ENCODE measurements at places on chromosomes 1 and 21.

- DNase-seq, result no peak
Observed at GRCh38 chr1:108913105-108913948, 36.5 kb downstream of the GPSM2 start.

DNA sequence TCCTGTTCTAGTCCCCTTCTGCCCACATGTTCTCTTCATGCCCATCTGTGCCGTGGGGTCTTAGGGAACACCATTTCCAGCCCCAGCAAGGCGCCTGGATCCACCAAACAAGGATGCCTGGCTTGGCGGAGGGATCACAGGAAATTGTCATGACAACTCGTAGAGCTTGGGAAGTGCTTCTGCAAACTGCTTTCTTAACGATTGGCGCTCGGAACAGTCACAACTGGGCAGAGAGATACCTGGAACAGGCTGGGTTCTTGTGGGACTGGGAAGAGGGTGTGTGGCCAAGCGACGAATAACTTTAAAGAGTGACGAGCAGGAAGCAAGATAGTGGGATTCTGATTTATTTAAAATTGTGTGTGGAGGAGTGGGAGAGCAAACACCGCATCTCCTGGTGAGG is 329.8 kb downstream of the RPS6KC1 start:
- no peak for DNase-seq

DNA sequence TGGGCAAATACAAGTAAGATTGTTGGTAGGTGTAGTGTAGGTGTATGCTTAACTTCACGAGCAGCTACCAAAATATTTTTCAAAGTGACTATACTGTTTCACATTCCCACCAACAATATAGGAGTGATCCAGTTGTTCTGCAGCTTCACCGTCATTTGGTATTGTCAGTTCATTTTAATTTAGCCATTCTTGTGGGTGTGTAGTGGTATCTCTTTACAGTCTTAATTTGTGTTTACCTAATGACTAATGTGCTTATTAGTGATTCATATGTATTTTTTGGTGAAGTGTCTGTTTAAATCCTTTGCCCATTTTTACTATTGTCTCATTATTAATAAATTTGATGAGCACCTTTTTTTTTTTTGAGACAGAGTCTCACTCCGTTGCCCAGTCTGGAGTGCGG is 35.4 kb downstream of the RCSD1 start:
- no peak for DNase-seq

GRCh38 chr1:218482683-218483082 is 137.5 kb downstream of the TGFB2 start:
- no peak for DNase-seq

DNA sequence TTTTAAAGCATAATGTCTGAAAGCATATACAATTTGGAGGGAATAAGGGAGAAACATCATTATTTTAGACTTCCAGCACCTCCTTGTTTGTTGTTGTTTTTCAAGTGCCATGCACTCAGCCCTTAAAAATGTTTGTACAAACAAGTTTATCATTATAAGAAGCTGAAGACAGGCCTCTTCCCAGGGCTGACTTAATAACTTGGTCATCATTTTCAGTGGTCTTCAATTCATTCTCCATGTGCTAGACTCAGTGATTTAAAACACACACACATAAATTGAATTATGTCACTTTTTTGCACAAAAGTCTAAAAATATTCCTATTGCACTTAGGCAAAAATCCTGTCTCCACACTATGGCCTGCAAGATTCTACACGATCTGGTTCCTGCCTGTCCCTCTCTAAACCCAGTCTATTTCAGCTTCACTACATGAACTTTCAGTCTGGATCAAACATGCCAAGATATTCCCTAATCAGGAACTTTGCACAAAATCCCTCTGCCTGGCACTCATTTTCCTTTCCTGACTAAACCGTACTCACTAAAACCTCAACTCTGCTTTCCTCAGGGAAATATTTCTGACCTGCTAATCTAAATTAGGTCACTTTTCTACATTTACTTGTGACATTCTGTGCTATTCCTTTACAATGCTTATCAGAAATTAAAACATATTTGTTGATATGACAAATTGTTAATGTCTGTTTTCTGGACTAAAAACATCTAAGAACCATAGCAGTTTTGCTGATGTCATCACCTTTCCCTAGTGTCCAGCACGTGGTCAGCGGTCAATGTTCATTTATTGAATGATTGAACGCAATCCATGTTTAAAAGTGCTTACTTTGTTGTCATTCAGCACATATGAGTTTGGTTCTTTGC is 14.8 kb upstream of the GBP5 start:
- DNase-seq, result no peak

GRCh38 chr1:227885135-227885647 is 62.5 kb downstream of the WNT9A start:
- no peak for DNase-seq

GRCh38 chr1:17052038-17052437 is 1.8 kb downstream of the SDHB start:
- DNase-seq, result no peak

- no peak for DNase-seq
Observed at GRCh38 chr1:230851291-230851691, 17.0 kb downstream of the C1orf198 start.

DNA sequence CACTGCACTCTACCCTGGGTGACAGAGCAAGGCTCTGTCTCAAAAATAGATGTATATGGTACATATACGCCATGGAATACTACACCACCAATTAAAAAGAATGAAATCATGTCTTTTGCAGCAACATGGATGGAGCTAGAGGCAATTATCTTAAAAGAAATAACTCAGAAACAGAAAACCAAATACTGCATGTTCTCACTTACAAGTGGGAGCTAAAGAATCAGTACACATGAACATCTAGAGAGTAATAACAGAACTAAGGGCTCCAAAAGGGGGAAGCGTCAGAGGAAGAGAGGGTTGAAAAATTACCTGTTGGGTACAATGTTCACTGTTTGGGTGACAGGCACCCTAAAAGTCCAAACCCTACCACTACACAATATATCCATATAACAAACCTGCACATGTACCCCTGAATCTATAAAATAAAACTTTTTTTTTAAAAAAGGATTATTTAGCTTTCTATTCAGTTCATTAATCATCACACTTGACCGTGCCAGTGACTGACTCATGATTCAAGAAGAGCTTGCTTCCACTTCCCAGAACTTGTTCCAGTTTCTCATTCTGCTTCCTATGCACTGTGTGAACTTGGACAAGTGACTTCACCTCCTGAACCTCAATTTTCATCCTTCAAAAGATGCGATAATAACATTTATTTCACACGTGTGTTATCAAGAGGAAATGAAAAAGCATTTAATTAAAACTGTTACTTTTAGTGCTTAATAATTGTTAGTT is 109.6 kb downstream of the PLPP3 start:
- DNase-seq, result no peak

DNA sequence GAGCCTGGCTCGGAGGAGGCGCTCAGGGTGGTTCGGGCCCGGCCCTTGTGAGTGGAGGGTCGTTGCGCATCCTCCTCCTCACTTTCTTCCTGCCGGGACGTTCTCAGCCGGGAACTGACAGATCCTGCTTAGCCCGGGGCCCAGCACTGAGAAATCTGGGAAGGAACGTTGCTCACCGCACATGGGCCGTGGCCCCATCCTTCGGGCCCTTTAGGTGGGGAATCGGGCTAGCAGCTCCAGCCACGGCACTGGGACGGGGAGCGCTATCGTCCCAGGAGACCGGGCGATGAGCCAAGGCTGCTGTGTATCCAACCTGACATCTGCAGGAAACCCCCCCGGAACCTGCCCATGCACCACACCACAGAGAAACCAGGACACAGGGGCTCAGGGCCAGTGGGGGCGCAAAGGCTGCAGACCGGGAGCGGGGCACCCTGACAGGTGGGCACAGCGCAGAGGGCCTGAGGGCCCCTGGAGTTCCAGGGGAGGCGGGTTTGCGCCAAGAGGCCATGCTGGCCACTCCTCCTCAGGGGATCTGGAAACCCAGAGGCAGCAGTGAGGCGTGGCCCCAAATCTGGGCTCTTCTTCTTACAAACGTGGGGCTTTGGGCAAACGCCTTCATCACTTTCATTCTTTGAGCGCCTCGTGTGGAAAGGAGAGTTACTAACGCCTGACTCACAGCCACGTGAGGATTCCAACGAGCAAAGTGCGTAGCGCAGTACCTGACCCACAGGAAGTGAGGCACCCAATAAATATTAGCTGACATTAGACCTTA is at the start of gene SH2D5:
SH2D5 (minus strand) TSS at position 116 of the 772 bp plus-strand sequence. CDS start 4,659 bp downstream, outside the sequence.
- peak; percentile 80 for DNase-seq

DNA sequence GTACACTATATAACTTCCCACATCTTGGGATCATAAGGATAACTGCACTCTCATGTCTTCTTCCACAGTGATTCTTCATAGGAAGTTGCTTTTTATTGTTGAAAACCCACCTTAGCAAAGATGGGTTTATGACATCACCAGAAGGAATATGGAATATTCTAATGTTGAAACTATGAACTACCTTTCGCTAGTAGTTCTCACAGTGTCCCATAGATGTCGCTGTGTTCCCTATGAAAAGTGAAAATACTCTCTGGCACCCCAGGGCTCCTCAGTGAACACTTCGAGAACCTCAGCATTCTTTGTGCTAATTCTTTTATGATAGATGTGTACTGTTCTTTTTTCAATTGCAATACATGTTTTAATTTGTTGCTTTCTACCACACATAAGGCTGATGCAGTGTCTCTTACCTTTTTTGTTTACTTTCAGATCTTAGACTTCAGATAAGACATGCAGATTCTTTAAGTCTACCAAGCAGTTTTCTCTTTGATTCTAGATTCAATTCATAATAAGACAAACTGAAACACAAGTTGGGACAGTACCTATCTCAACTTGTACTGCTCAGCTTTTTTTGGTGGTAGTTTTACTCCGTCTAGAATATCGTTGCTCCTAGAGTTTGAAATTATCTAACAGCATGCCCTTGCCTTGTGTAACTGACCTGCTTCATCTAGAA is 90.8 kb downstream of the GTF2B start:
- DNase-seq, result no peak

DNA sequence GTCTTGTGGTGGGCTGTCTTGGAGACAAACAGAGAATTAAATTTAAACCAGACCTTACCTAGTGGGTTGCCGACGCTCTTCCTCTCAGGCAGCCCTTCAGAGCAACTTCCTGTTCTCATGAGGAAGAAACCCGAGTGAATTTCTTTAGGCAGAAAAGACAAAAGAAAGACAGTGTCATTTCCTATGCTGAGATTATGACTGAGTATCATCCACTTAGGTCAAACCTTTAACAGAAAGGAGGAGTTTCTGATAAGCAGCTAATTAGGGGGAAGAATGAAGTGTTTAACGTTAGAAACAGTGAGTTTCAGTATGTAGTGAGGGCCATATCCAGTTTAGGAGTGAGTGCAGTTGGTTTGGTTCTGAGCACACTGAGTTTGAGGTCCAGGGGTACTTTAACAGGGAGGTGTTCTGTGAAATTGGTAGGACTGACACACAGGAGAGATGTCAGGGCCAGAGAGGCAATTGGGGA is 38.7 kb downstream of the FASLG start:
- DNase-seq, result no peak

DNA sequence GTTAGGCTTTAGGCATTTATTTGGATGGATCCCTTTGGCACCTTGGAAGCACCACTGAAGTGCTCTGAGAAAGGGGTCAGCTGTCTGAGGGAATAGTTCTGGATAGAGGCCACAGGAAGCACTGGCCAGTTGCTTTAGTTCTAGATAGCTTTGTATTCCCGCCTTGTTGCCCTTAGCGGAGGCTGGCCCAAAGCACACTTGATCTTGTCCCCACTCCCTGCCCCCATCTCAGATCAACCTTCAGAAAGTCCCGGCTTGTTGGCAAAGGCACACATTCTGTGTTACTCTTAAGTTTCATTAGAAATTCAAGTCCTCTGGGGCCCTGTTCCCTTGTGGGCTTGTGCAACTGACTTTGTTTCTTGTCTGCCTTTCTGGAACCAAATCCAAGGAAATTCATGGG is 15.2 kb upstream of the NBL1 start:
- no peak for DNase-seq

DNA sequence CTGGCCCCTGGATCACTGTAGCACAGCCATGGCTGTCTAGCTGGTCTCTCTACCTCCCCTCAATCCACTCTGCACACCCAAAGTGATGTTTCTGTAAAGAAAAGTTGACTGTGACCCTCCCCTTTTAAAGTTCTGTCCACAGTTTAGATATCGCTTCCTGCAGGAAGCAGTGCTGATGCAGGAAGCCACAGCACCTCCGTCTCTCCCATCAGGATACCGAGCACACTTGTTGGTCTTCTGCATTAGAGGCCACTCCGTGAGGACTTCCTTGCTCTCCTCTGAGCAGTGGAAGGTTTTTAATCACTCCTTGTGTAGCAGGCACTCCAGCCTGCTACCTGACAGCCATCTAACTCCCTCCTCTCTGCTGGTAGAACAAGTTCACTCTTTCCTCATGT is 69.5 kb downstream of the GADD45A start:
- DNase-seq, result no peak

GRCh38 chr1:226863446-226863845 is 7.0 kb upstream of the PSEN2 start:
- DNase-seq, result no peak

GRCh38 chr1:180662709-180663108 is 30.9 kb downstream of the XPR1 start:
- DNase-seq, result no peak

DNA sequence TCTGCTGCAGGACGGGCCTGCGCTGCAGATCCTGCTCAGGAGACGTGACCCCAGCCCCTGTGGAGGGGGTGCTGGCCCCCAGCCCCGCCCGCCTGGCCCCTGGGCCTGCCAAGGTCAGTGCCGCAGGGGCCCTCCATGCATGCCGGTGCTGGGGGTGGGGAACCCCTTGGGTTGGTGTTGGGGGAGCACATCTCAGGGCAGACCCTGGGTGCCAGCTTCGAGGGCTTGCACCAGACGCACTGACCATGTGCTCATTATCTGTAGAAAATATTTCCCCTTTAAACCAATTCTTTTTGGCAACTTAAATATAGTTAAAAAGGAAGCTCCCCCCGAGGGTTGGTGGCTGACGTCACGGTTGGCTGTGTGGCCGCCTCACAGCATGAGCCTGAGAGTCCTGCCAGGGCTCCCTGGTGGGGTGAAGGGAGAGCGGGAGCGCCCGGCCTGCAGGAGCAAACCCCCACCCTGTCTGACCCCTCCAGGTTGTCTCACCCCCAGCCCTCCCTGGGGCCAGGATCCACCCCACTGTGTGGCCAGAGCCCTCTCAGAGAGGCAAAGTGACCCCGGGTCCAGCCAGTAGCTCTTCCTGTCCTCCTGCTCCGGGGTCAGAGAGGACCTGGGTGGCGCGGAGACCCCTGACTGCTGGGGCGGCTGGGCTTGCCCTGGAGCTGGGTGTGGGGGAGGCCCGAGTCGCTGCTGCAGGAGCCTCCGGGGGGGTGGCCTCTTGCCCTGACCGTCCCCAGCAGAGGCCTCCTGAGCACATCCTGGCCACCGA is 5.3 kb upstream of the PFKL start:
- peak; percentile 45 for DNase-seq

DNA sequence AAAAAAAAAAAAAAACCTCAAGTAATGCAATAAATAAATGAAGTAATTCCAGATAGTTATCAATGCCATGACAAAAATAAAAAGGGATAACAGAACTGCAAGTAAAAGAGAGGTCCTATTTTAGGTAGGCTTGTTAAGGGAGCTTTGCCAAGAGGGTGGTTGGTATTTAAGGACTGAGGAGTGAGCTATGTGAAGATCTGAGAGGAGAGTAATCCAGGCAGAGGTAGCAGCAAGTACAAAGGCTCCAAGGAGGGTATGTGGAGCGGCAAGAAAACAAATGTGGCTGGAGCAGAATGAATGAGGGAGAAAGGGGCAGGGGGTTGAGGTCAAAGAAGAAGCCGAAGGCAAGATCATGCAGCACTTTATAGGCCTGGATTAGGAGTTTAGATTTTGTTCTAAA is 59.9 kb upstream of the CDC42BPA start:
- DNase-seq, result no peak
